ENCODE measurements at places on chromosomes 4 and X.

GRCh38 chr4:85756938-85757337 lies 282.0 kb downstream of the ARHGAP24 start:
- DNase-seq = no peak

GRCh38 chr4:126465341-126465740 lies 1150.6 kb downstream of the FAT4 start:
- no peak for DNase-seq

DNA sequence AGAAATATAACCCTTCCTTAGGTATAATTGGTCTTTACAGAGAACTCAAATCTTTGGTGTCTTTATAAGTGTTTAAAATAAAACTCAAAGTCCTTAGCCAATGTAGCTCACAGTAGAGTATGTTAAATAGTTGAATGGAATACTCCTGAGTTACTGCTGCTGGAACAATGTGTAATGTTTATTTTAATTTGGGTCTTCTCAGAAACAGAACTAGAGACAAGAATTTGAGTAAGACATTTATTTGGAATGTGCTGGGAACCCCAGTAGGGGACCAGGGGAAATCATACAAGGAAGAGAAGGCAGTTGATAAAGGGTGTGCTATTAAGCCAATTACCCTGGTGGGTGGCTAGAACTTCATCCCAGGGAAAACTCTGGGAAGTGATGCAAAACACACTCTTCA lies 240.4 kb upstream of the LDB2 start:
- DNase-seq = no peak

- DNase-seq = no peak
Measured at GRCh38 chrX:47311932-47312774, 58.2 kb upstream of the ZNF157 start.

DNA sequence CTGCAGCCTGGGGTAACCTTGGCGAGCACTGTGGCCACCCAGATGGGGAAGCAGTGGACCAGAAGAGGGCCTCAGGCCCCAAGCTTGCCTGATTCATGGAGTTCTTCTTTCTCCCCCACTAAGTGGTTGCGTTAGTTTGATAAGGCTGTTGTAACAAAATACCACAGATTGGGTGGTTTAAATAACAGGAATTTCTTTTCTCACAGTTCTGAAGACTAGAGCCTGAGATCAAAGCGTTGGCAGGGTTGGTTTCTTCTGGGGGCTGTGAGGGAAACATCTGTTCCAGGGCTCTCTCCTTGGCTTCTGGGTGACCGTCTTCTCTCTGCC lies 105.7 kb upstream of the GATB start:
- DNase-seq = no peak

- DNase-seq = no peak
Measured at GRCh38 chr4:136194962-136195361, 1337.3 kb downstream of the PCDH18 start.

DNA sequence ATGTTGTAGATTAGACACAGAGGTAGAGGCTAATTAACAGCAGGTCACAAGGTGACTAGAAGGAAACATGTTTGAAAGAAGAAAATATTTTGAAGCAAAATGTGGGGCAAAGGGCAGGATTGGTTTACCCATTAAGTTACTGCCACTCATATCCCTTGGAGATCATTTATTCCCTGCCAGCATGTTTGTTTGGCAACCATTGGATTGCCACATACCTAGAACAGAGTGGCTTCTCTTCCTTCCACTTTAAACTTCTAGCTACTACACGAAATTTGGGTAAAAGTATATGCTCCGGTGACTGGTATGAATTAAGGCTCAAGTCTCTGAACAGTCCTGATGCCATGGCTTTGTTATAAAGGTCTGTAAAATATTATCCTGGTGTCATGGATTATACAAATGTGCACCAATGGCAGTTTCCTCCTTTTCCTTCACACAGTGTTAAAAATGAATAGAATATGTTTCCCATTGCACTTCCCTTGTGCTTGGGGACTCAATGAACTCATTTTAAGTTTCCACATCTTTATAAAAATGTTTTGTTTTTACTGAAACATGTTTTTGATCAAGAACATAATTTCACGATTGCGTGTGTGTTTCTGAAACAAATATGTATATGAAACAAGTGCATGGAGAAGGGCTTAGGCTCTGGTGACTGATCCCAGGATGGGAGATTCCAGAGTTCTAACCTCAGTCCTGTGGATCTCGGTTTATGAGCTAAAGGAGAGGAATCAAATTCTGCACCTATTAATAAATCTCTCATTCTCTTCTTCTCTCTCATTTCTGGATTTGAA lies 12.3 kb downstream of the BMP3 start:
- no peak for DNase-seq

DNA sequence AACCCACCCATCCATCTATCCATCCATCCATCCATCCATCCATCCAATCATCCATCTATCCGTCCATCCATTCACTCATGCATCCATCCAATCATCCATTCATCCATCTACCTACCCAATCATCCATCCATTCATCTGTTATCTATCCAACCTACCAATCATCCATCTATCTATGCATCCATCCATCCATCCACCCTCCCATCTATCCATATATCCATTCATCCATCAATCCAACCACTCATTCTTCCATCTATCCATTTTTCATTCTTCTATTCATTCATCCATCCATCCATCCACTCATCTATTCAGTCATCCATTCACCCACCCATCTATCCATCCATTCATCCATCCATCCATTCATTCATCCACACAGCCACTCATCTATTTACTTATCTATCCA lies 80.1 kb upstream of the SHOX start:
- DNase-seq = no peak

DNA sequence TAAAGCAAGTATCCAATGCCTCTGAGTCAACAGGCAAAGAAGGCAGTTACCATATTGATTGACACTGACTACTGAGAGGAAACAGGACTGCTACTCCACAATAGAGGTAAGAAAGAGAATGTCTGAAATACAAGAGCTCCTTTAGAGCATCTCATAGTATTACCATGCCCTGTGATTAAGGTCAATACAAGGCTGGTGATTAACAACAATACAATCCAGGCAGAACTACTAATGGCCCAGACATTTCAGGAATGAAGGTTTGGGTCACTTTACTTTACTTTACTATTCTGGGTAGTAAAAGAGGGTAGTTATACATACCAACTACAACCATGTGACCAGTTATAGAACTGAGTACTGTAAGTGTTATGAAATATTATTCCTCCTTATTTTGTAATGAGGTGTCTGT lies 44.5 kb downstream of the BRWD3 start:
- DNase-seq = no peak

GRCh38 chr4:25524663-25525062 lies 131.0 kb upstream of the SLC34A2 start:
- DNase-seq = no peak

Data from NCI-H187 (cell line).